HCT116 (cell line): ENCODE measurements at places on chromosomes 11 and 22.

DNA sequence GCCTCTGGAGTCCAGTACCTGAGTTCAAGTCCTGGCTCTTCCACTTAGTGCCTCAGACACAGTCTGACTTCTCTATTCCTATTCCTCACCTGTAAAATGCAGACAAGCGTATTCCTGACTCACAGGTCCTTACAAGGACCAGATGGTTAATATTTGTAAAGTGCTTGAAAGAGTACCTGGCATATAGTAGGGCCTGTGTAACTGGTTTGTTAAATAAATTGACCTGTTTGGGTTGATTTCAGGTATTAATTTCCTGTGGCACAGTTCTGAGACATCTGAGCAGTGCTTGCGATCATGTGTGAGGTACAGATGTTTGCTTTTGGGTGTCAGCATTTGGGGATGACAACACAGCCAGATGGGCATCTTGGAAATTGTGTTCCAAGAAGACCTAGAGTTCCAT, 127.5 kb downstream of the APIP start:
- no peaks in the 10 kb centered on the region for H3K27me3 ChIP-seq
- no peak overlapping the region for H3K27ac ChIP-seq
- no peak for DNase-seq
- no peaks in the 10 kb centered on the region for H3K36me3 ChIP-seq

DNA sequence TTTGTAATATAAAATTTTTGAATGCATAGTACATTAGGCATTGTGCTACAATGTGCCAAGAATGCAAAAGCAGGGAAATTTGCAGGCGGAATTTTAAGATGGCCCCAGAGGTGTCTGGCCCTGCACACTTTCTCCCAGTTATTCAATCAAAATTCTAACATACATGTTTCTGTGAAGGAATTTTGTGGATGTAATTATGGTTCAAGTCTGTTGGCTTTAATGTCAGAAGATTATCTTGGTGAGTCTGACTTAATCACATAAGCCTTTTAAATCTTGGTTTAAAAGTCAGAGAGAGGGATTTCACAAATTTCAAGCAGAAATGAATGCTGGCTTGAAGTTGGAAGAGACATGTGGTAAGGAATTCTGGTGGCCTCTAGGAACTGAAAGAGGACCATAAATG, 423.4 kb upstream of the CCDC179 start:
- no peak for DNase-seq
- H3K4me3 ChIP-seq = no peak overlapping the region
- no peak overlapping the region for H3K27ac ChIP-seq
- H3K36me3 ChIP-seq = no peaks in the 10 kb centered on the region
- H3K4me1 ChIP-seq = no peaks in the 10 kb centered on the region

DNA sequence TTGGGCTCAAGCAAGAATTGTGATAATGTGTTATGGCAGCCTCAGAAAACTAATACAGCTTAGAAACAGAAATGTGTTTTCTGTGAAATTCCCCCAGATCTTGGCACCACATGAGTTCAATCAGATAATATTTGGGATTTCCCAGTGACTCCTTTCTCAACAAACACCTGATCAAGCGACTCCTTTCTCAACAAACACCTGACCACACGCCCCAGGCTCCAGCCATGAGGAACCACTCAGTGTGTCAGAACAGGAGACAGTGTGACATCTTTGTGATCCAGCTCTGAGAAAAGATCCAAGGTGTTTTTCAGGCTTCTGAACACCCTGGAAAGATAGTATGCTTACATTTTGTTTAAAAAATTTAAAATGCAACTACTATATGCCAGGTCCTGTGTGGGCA, 1.9 kb upstream of the UVRAG start:
- H3K4me1 ChIP-seq = peaks cover 33% of the 10 kb centered on the region
- no peaks in the 10 kb centered on the region for H3K27me3 ChIP-seq
- H3K4me3 ChIP-seq = no peak overlapping the region
- H3K36me3 ChIP-seq = no peaks in the 10 kb centered on the region
- no peak overlapping the region for H3K27ac ChIP-seq

- no peak overlapping the region for H3K4me3 ChIP-seq
- no peaks in the 10 kb centered on the region for H3K27me3 ChIP-seq
- peak; percentile 67 for DNase-seq
- H3K4me1 ChIP-seq = peaks cover 95% of the 10 kb centered on the region
Observed at GRCh38 chr22:24200619-24201212, 19.4 kb downstream of the SUSD2 start.

GRCh38 chr11:940496-941135, 14.9 kb downstream of the AP2A2 start:
- H3K4me3 ChIP-seq = no peak overlapping the region
- H3K36me3 ChIP-seq = no peaks in the 10 kb centered on the region
- H3K27ac ChIP-seq = no peak overlapping the region

GRCh38 chr22:36612458-36612857, 83.5 kb upstream of the EIF3D start:
- H3K4me3 ChIP-seq = no peak overlapping the region
- H3K27me3 ChIP-seq = peaks cover 76% of the 10 kb centered on the region
- no peak overlapping the region for H3K27ac ChIP-seq
- H3K36me3 ChIP-seq = no peaks in the 10 kb centered on the region
- DNase-seq = no peak
- 0 out of 2 replicates have a peak, but pooled peaks cover 2% of the 10 kb centered on the region for H3K4me1 ChIP-seq

GRCh38 chr11:126307706-126308105, 3.8 kb downstream of the DCPS start:
- no peaks in the 10 kb centered on the region for H3K36me3 ChIP-seq
- no peak for DNase-seq
- no peaks in the 10 kb centered on the region for H3K27me3 ChIP-seq
- H3K27ac ChIP-seq = no peak overlapping the region

- no peak overlapping the region for H3K4me3 ChIP-seq
- H3K27ac ChIP-seq = no peak overlapping the region
- no peak for DNase-seq
- no peaks in the 10 kb centered on the region for H3K36me3 ChIP-seq
- no peaks in the 10 kb centered on the region for H3K27me3 ChIP-seq
Observed at GRCh38 chr11:85874265-85874664, 19.1 kb downstream of the CCDC83 start.

- H3K4me1 ChIP-seq = no peaks in the 10 kb centered on the region
- H3K4me3 ChIP-seq = no peak overlapping the region
- DNase-seq = no peak
Observed at GRCh38 chr22:42256220-42256619, 14.2 kb downstream of the TCF20 start.

DNA sequence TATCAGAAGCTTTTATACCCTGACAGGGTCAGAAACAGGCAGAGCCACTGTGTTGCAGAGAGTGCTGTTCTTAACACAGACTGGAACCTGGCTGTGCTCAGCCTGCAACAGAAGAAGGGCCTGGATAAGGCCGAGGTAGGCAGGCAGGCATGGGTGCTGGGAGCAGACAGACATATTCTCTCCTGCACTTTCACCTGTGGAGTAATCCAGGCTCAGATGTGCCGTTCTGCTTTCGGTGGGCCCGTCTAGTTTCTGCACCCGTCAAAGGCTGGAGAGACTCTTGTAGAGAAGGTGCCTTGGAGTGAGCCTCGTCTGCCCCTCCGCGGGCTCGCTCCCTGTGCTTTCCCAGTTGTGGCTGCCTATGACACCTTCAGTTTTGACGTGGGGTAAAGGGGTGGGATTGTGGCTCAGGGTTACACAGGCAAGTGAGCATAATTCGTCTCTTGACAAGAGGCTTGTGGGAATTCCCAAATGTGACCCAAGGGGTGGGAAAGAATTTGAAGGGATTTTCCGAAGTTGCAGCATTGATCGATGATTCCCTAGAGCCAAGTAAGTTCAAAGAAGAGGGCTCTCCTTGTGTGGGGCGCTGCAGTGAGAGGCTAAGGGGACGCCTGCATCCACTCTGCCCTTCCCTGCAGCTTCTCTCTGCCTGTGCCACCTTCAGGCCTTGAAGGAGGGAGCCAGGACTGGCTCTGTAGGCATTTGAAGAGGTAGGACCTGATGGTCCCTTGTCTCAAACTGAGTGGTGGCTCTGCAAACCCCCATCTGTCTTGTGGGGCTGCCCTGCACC, 16.2 kb upstream of the ST3GAL4 start:
- DNase-seq = no peak
- no peak overlapping the region for H3K27ac ChIP-seq
- no peaks in the 10 kb centered on the region for H3K36me3 ChIP-seq
- peaks cover 35% of the 10 kb centered on the region for H3K4me1 ChIP-seq
- no peak overlapping the region for H3K4me3 ChIP-seq

DNA sequence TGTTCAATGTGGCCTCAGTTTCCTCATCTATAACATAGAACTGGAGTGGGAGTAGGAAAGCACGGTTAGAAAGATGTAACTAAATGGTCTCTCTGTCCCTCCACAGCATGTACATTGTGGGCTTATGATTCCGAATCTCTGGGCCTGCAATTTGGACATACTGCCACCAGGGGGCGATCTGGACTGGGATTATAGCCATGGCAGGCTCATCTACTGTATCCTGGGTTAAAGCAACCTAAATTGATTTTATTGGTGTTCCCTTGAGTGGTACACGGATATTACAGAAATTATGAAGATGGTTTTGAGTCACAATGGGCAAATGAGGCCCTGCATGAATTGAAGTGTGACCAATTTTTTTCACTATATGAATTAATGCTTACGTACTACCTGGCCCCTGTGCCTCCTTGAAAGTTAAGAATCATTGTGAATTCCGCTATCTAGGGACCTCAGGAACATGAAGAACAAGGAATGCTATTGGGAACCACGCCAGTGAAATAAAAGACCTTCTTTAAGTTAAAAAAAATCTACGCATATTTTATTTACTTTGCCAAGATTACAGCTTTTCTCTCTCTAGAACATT, 32.9 kb downstream of the TST start:
- no peak overlapping the region for H3K4me3 ChIP-seq
- no peak for DNase-seq
- H3K4me1 ChIP-seq = no peaks in the 10 kb centered on the region
- H3K27ac ChIP-seq = no peak overlapping the region
- no peaks in the 10 kb centered on the region for H3K27me3 ChIP-seq
- H3K36me3 ChIP-seq = no peaks in the 10 kb centered on the region

DNA sequence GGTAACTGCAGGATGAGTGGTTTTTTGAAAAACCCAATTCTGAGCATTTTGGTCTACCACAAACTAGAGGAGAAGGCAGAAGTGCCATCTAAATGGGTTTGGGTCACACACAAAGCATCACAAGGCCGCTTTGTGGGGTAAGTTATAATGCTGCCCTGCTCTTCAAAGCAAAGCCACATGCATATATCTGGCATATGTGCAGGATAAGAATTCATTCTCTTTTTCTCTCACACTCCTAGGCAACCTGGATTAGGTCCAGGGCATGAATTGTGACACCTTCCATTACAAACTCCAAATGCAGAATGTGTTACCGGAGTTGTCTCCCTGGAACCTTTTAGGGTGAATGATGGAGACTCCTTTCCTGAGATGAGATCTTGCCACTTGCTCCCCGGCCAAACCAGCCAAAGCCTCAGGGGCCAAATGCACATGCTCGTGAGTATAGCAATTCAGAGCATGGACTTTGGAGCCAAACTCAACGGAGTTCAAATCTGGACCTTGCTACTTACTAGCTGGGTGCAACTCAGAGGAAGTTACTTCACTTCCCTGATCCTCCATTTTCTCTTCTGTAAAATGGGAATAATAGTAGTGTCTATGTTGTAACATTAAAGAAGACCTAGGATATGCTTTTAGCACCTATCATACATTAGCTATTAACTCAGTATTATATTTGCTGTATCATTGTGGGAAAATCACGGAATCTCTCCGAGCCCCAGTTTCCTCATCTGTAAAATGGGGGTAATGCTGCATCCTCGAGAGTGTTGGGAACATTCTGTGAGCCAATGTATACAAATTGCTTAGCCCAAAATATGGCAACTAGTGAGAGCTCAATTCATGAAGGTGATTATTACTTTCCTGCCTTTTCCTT, 96.6 kb downstream of the COMMD9 start:
- no peak for DNase-seq
- no peaks in the 10 kb centered on the region for H3K36me3 ChIP-seq
- no peaks in the 10 kb centered on the region for H3K27me3 ChIP-seq

DNA sequence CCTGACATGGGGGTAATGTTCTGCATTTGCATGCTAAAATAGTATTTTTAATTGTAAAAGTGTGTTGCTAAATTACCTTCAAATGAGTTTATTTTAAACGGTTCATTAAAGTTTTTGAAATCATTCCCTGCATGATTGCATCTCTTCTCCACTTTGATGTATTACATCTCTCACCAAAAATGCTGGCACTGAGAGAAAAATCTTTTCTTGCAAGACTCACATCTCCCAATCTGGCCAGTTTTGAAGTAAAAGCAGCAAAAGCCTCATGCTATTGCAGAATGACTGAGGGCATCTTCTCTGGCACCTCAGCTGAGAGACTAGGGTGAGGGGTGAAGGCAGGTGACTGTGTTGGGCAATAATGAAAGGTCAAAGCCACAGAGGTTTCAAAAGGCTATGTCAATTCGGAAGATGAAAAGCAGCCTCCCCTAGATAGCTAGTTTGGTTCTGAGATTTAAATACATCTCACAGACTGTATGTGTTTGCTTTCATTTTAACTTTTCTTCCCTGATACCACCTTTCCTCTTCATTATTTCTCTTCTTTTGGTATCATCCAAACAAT, 292.2 kb upstream of the RAG2 start:
- no peak overlapping the region for H3K4me3 ChIP-seq
- no peaks in the 10 kb centered on the region for H3K27me3 ChIP-seq
- no peak overlapping the region for H3K27ac ChIP-seq
- no peak for DNase-seq
- no peaks in the 10 kb centered on the region for H3K36me3 ChIP-seq

GRCh38 chr22:37515901-37516300, 3.3 kb downstream of the CARD10 start:
- no peaks in the 10 kb centered on the region for H3K27me3 ChIP-seq
- no peak overlapping the region for H3K4me3 ChIP-seq
- H3K36me3 ChIP-seq = peaks cover 25% of the 10 kb centered on the region

DNA sequence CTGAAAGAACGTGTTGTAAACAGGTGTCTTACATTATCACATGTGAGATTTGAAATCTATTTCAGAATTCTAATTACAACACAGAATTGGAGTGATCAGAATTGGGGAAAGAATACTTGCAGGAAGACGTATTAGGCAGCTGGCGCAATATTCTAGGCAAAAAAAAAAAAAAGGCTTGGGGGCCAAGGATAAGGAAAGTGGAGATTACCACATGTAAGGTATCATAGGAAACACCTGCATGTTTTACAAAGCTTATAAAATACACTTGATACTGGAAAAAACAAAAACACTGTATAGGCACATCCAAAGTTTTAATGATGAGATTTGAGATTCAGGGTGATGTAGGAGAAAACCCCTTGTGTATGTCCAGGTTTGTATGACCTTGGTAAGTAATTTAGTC, 245.1 kb downstream of the DDX10 start:
- H3K36me3 ChIP-seq = no peaks in the 10 kb centered on the region
- H3K27me3 ChIP-seq = no peaks in the 10 kb centered on the region
- H3K27ac ChIP-seq = peak overlapping the region; percentile 20; the same call in 1 of the 2 replicates
- H3K4me3 ChIP-seq = no peak overlapping the region

GRCh38 chr11:130318031-130318673, 3.4 kb upstream of the ZBTB44 start:
- H3K27me3 ChIP-seq = no peaks in the 10 kb centered on the region
- peaks cover 9% of the 10 kb centered on the region; the same call in 1 of the 2 replicates for H3K4me1 ChIP-seq
- no peak overlapping the region for H3K4me3 ChIP-seq
- H3K36me3 ChIP-seq = no peaks in the 10 kb centered on the region
- no peak for DNase-seq
